Hepatic stellate cell (primary cell): ENCODE measurements at places on chromosomes 1 and 21.
A peak's percentile ranks its signal among the peaks of the same experiment; 100 is the strongest.

- DNase-seq: no peak
These were observed 94.3 kb downstream of the ADGRL4 start for GRCh38 chr1:78911956-78912880.

GRCh38 chr1:159791031-159791430, 10.3 kb downstream of the DUSP23 start:
- no peak for DNase-seq

DNA sequence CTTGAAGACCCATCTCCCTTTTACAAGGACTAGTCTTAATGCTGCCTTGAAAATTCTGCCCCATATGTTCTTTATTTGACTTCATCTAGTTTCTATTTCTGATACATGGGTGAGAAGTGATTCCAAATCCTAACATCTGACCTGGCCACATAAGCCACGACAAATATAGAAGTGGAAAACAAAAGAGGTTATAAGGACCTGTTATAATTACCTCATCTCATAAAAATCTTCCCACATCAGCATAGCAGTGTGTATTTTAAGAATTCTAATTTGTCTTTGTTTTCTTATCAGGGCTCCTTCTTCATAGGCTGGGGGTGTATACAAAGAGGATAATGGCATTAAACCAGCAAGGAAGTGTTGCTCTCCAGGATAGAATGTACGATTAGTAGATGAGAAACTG, 1007.4 kb downstream of the TTLL7 start:
- DNase-seq: no peak

DNA sequence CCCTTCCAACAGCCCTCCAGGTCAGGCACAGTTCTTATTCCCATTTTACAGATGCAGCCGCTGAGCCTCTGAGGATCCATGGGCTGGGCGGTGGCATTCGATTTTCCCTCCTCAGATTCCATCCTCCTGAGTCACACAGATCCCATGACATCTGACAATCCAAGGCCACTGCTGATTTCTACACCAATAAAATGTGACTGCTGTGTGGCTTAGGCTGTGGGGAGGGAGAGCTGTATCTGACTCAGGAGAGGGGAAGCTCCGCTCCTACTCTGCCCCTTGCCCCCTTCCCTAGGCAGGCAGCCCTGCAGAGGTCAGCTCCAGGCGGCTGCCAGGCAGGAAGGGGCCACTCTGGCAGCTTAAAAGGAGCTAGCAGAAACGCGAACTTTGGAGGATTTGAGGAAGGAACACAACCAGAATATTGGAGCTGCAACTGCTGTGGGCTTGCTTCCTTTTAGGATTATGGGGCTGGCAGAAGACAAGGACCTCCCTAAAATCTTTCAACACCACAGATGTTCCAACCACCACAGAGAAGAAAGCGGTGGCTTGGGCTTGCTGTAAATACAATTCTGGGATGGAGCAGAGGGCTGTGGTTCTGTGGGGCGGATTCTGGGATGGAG, 50.0 kb downstream of the MRPL37 start:
- peak; percentile 89 for DNase-seq

DNA sequence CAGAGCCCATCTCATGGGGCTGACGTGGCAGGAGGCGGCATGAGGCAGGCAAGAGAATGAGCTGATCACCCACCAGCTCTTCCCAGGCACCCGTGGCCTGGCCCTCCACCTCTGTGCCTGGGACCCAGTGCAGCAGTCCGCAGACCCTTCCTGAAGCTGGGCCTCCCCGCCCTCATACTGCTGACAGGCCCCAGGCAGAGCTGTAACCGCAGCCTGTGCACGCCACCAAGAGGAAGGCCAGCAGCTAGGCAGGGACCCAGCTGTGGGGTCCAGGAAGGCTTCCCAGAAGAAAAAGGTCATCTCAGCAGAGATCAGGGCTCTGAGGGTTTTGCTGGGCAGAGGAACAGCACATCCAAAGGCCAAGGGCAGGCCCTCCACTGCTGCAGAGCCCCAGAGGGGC, 9.8 kb upstream of the MTFR1L start:
- no peak for DNase-seq

DNA sequence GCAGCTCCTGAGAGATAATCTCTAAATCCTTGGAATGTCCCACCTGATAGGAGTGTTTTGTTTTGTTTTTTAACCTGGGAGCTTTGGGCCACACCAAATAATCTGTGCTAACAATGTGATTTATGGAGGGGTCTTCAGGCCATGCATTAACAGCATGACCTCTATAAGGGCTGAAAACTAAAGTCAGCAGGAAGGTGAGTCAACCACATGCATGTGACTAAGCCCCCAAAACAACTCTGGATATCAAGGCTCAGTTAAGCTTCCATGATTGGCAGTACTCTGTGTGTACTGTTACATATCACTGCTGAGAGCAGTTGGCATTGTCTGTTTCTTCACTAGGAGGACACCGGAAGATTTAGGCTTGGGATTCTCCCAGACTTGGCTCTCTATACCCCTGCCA, 10.7 kb downstream of the AUNIP start:
- no peak for DNase-seq

- no peak for DNase-seq
These were observed 13.4 kb downstream of the IBA57 start for GRCh38 chr1:228178737-228179684.

DNA sequence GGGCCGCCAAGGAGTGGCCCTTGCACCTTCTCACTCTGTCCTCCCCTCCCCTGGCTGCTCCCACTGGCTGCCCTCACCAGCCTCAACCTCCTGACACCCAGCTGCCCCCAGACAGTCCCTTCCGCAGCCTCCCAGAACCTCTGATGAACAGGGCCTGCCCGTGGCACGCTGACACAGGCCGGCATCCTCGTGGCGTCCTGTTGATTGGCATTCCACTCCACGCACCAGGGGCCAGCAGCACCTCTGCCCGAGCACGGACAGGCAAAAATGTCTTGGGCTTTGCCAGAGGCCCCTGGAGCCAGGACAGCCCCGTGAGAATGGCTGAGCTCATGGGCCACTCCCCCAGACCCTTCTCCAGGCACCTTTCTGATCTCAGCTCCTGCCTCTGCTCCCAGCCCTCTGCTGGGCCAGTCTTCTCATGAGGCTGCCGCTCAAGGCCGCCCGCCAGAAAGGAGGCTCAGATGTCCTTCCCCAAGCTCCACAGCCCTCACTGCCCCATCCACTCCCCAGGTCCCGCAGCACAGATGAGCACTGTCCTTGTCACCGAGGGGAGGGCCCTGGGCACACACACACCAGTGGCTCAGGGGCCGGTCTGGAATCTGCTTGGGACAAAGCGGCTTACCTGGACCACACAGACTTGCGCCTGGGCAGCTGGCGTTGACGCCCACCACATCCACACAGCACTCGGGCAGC, 15.8 kb upstream of the RNF223 start:
- no peak for DNase-seq

DNA sequence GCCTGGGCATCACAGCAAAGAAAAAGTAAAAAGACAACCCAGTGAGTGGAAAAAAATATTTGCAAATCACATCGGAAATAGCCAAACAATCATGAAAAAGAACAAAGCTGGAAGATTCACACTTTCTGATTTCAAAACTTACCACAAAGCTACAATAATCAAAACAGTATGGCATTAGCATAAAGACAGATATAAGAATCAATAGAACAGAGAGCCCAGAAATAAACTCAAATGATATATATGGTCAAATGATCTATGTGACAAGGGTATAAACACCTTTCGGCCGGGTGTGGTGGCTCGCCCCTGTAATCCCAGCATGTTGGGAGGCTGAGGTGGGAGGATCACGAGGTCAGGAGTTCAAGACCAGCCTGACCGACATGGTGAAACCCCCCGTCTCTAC, 13.5 kb downstream of the ACOT7 start:
- no peak for DNase-seq

DNA sequence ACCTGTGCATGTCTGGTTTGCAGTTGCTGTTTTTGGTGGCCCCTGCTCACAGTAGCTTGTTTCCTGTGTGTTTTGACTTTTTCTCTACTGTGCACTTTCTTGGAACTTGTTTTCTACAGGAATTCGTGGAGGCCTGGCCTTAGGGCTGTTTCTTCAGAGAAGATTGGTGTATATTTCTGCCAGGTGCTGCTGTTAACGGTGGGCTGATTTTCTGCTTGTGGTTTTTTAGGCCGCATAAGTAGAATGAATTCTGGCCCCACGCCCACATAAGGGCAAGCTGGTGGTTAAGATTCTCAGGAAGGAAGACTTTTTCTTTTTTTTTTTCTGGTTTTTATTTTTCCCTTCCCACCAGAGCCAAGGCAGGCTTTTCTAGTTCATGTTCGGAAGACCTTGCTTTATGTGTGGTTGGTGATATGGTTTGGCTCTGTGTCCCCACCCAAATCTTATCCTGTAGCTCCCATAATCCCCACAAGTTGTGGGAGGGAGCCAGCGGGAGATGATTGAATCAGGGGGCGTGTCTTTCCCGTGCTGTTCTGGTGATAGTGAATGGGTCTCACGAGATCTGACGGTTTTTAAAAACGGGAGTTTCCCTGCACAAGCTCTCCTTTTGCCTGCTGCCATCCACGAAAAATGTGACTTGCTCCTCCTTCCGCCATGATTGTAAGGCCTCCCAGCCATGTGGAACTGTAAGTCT, 71.5 kb upstream of the DISP3 start:
- no peak for DNase-seq

GRCh38 chr1:43773821-43774220, 66.5 kb downstream of the ST3GAL3 start:
- DNase-seq: no peak

DNA sequence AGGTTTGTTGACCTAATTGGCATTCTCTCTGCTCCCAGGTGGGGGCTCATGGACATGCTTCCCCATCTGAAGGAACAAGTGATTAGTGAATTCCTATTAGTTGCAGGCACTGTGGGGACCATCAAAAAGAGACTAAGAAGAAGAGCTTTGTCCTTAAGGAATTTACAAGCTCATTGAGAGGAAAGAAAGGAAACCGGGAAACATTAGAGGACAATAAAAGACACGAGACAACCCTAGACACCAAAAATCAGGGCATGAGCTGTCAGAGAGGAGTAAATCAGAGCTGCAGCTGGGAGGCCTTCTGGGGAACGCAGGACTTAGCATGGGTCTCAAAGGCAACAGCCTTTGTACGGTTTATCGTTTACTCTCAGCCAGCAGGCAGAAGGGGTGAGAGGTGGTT, 45.1 kb downstream of the BACE2 start:
- DNase-seq: no peak

GRCh38 chr1:37925316-37925715, 21.5 kb downstream of the INPP5B start:
- DNase-seq: no peak

GRCh38 chr1:197559244-197559643, 216.0 kb downstream of the DENND1B start:
- no peak for DNase-seq

DNA sequence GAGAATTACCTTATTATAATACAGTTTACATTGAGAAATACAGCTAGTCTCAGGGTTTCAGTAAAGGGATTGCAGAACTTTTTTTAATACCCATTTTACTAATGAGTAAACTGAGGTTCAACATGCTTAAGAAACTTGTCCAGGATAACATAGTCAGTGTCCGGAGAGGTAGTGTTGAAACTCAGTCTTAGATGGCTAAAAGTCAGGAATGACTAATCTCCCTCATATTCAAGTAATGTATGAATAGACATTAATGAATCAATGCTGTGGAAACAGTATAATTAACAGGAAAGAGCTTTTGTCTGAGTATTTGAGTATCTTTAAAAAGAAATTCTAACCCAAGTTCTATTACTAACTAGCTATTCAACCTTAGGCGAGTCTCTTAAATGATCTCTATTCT, 397.6 kb downstream of the PLA2G4A start:
- DNase-seq: no peak

- peak; percentile 52 for DNase-seq
These were observed 5.2 kb upstream of the HLX start for GRCh38 chr1:220873868-220874655.

GRCh38 chr1:62833529-62833928, 49.6 kb downstream of the ATG4C start:
- DNase-seq: no peak

GRCh38 chr1:94105957-94106529, 14.9 kb downstream of the ABCA4 start:
- DNase-seq: no peak

DNA sequence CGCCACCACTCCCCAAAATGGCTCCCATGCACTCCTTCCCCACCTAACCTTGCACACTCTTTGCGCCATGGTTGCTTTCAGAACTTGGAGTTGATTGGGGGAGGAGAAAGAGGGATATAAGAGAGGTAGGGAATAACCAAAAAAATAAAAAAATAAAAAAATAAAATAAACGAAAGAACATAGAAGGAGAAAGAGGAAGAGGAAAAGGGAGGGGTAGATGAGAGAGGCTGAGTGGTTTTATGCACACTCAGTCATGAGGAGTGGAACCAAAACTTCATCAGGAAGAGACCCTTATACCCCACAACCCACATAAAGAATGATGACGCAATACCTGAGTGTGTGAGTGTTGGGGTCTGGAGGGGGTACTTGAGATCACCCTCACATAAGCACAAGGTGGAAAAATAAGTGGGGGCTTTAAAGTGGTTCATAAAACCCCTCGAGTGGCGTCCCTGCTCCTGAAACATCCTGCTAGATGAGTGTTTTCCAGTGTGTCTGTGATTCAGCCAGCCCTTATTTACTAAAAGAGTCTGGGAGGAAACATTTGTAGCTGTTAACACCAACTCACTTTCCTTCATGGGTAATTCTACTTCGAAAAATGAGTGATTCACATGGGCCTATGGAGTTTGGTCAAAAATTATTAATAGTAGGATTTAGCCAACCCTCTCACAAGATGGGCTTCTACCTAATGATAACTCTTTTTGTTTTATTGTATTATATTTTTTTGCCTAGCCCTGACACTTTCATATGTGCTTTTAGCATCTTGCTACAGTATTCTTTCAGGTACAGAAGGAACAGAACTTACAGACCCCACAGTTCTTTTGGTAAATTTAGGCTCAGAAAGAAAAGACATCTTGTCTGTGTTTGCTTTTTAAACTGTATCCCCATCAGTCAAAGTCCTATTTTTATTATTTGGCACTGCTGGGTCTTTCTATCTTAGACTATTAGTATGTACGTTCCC, 5.2 kb downstream of the SLAMF1 start:
- no peak for DNase-seq

- peak; percentile 66 for DNase-seq
These were observed 1.6 kb downstream of the COL6A2 start for GRCh38 chr21:46099476-46099875.

GRCh38 chr1:233289676-233290075, 5.8 kb downstream of the PCNX2 start:
- DNase-seq: no peak

- peak; percentile 45 for DNase-seq
These were observed 24.9 kb downstream of the LDLRAP1 start for GRCh38 chr1:25568090-25568833.

DNA sequence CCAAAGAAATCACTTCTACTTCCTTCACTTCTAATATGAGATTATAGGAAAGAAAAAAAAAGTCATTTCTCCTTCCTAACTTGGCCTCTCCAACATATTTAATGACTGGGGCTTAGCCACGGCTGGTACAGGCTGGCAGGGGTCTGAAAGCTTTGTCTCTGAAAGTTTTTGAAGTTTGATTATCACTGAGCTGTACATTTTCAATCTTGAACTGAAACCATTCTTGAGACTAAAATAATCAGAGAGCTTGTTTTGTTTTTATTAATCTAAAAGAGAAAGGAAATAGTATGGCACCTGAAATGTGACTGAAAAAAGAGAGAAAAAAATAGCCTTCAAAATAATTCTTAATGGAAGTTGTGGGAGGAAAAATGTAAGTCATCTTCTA, 3.8 kb upstream of the KRTAP19-8 start:
- DNase-seq: no peak
